AG20443 (cell line): ENCODE measurements at places on chromosomes 7 and 10.
A peak's percentile ranks its signal among the peaks of the same experiment; 100 is the strongest.

DNA sequence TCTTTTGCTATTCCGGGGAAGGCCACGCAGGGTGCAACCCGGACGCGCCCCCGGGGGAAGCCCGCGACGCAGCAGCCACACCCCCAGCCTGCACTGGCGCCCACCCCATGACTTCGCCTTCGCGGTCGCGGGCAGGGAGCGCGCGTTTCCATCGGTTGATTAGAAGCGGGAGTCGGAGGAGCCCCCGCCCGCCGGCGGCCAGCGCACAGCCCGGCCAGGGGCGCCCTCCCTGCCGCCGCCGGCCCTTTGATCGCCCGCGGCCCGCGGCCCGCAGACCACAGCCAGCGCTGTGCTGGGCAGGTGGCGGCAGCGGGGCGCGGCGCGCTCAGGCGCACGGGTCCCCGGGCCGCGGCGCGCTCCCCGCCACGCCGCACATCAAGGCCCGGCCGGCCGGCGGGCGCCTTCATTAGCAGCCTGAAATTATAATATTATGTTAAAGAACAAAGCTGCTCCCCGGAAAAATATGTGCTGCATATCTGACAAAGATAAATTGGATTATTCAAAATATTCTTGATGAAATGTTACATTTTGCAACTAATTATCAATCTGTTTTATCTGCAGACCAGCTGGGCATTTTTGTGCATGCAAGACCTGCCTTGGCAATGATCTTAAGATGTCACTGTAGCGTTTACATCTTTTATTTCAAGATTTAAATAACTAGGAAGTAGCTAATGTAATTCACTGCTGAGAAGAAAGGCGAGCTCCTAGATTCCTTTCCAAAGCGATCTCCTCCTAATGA lies 160.7 kb upstream of the MKI67 start:
- no peak for DNase-seq

- DNase-seq, result no peak
Observed at GRCh38 chr10:79026341-79026761, 42.4 kb upstream of the ZMIZ1 start.

DNA sequence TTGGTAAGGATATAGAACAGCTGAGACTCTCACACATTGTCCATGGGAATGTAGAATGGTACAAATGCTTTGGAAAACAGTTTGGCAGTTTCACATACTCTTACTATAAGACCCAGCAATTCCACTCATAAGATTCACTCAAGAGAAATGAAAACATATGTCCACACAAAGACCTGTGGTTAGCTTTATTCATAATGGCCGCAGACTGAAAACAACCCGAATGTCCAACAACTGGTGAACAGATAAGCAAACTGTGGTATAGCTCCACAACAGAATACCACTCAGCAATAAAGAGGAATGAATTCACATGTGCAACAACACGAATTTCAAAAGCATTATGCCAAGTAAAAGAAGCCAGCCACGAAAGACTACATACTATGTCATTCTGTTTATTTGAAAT lies 33.5 kb upstream of the CUL1 start:
- DNase-seq, result no peak

DNA sequence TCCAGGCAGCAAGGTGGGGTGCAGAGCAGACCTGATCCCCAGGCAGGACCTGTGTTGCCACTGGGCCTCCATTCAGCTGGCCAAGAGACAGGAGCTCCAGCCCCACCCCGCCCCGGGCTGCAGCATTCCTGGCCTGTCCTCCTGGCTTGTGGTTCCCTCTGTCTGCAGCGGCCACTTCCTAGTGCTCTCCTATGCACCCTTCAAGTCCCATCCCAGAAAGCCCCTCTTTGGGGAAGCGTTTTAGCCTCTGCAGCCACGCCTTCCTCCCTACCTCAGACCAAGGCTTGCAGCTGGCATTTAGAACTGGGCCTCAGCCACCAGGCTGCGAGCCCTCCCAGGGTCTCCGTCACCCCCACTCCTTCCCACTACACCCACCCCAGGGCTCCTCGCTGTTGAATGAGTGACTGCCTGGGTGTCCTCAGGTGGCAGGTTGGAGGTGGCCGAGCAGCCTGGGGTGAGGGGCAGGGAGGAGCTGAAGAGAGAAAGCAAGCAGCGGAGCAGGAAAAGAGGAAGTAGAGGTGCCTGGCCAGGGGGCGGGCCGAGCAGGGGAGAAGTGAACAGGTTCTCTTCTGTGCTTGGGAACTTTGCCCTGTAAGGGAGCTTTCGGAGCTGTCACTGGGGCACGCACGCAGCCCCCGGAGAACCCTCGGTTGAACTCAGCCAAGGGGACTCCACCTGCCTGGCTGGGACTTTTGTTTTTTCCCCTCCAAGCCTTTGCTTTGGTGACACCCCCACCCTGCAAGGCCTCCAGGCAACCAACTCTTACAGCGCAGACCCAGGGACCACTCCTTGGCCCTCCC lies 109.1 kb upstream of the TNRC18 start:
- peak; percentile 72 for DNase-seq

DNA sequence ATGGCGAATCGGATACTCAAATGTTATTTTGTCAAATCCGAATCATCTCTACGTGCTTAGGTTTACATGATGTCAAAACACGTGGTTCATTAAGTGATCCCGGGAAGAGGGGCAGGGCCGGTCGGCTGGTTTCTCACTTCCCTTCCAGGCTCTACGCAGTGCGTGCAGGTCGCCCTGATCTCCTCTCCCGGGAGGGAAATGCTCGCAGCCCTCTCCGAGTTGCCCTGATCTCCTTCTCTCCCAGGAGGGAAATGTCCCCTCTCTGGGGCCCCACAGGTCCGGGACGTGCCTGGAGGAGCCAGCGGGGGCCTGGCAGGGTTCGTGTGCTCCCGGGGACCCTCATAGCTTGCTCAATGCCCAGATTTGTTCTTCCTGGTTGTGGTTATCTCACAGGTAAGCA lies 202.7 kb downstream of the DNAJB6 start:
- no peak for DNase-seq

GRCh38 chr10:77392851-77393250 lies 244.8 kb downstream of the KCNMA1 start:
- peak; percentile 94 for DNase-seq

DNA sequence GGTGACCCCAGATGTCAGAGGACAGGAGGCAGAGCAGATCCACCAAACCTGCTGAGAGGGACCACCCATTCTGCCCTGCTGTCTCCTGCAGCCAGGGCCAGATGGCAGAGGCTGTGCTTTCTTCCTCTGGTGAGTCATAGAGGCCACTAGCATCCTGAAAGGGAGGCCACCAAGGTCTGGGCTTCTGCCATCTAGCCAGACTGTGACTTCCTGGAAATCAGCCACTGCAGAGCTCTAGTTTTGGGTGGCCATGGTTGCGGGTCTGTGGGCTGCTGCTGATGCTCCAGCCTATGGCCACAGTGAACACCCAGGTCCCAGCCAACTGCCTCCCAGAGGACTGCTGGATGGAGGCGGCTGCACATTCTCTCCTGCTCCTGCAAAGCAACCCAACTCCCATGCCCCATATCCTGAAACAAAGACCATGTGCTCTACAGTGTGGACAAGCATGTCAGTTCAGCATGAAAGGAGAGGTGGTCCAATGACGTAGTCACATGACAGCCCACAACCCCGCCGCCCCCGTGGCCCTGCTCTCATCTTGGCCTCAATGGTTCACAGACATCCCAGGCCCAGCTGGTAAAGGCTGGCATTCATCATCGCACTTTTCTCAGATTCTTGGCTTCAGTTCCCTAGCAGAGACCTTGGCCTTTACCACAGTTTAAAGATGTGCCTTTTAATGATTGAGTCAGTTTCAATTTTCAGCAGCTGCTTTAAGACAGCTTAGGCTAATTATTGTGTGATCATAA lies 73.9 kb upstream of the CXCL12 start:
- DNase-seq, result no peak
